ENCODE measurements at places on chromosomes 13 and 19.

GRCh38 chr13:71378961-71379905 is 487.8 kb downstream of the DACH1 start:
- DNase-seq: no peak

GRCh38 chr19:38731654-38732301 is 12.5 kb downstream of the CAPN12 start:
- no peak for DNase-seq

DNA sequence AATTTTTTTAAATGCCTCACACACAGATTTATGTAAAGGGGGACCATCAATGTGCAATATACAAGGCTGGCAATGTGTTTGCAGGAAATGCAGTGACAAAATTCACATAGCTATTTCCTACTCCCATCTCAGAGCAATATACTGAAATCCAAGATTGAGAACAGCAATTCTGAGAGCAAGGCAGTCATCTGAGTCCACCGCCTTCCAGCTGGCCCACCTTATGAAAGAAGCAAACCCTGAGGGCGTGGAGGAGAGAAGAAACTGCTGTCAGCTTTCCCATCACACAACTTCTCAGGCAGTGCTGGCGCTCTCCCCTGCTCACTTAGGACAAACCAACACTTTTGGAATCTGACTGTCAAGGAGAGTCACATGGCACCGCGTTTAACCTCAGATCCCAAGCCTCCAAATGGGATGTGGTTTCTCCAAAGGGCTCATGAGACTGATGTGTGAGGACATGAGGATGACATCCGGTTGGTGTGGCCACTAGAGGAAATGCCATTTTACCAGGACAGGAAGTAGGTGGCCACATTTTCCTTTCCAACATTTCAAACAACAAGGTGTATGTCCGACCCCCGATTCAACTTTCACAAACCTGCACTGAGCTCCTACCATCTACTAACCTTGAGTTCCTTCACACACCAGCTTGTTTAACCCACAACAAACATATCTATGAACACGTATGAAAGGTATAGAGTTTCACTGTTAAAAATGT is 3.7 kb upstream of the DOCK9 start:
- no peak for DNase-seq

DNA sequence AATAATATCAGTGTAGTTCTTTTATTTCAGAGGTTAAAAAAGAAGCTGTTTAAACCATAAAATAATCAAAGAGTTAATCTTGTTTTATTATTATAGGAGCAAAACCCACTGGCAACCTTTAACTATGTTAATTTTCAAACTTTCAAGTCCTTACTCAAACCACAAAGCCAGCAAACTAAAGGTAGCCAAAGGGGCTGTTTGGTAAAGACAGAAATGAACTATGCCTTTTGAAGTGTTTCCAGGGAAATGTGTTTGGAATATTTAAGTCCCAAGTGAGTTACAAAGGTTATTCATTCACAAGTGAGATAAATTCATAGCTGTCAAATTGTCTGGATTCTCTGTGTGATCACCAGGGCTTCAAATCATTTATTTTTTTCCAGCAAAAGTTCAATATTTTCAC is 264.7 kb downstream of the MZT1 start:
- DNase-seq: peak; percentile 2

DNA sequence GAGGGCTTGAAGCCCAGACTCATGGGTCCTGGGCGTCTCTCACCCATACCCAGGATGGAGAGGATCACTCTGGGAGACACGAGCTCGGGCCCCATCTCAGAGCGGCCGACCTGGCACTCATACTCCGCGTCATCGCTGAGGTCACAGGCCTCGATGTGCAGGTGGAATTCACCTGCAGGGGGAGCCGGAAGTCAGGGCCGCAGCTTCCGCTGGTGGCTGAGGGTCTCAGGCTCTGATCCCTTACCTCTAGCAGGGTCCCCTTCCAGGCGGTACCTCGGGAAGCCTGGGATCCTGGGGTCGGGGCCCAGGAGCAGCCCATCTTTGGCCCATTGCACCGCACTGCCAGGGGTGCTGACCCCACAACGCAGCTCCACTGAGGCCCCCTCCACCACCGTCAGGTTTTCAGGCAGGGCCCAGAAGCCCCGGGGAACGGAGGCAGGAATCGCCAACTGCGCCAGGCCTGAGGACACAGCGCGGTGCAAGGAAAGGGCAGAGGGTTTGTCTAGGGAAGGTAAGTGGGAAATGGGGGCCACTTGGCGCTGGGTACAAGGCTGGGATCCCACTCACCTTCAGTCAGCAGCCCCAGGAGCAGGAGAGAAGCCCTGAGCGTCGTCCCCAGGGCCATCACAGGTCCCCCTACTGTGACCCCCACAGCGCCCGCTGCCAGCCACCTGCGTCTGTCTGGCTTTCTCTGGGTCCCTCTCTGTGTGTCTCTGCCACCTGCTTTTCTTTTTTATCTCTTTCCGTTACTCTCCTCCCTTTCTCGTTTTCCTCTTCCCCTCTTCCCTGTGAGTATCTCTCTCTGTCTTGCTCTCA is 883 bp downstream of the NPHS1 start:
- no peak for DNase-seq

GRCh38 chr19:4806384-4806783 is 14.8 kb downstream of the FEM1A start:
- DNase-seq: no peak

GRCh38 chr13:27168086-27168485 is 3.5 kb downstream of the USP12 start:
- no peak for DNase-seq

- DNase-seq: no peak
Observed at GRCh38 chr13:32791545-32792172, 205.4 kb downstream of the PDS5B start.

DNA sequence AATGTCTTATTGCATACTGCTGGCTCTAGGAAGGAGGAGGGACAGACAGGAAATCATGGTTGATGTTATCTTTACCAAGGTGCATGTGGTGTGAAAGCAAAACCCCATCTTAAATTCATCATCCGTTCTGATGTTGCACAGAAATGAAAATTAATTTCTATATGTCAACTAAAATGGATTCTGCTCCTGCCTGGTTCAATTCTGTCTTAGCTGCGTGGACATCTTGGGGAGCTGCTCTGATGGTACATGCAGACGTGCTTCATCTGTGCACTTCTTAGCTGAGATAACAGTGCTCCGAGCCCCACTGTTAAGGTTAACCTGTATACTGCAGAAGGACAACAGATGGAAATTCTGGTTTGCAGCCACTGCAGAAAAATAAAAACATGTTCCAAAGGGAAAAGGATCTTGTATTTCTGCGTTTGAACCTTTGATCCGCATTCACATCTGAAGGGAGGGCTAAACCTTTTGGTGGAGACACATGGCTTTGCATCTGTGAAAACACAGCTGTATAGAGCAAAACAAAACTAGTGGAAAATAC is 155.6 kb downstream of the TM9SF2 start:
- DNase-seq: no peak

GRCh38 chr13:109332506-109333499 is 453.6 kb downstream of the IRS2 start:
- DNase-seq: no peak

- no peak for DNase-seq
Observed at GRCh38 chr19:51091126-51091525, 8.4 kb upstream of the KLK14 start.

- DNase-seq: no peak
Observed at GRCh38 chr13:28875846-28876615, 55.9 kb downstream of the MTUS2 start.

DNA sequence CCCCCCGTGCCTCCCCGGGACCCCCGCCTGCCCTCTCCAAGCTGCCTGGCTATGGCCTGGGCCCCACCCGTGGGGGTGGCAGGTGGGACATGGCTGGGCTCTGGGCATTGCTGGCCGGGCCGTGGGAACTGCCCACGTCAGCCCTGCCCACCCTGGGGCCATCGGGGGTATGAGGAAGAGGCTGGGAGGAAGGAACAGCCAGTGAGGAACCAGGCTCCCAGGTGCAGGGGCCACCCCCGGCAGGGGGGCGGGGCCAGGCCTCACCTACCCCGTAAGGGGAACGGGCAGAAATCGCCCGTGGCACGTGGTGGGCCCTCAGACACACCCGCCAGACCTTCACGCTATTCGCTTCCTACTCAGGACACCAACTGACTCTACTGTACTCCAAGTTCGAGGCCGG is 22.4 kb downstream of the TCF3 start:
- no peak for DNase-seq

DNA sequence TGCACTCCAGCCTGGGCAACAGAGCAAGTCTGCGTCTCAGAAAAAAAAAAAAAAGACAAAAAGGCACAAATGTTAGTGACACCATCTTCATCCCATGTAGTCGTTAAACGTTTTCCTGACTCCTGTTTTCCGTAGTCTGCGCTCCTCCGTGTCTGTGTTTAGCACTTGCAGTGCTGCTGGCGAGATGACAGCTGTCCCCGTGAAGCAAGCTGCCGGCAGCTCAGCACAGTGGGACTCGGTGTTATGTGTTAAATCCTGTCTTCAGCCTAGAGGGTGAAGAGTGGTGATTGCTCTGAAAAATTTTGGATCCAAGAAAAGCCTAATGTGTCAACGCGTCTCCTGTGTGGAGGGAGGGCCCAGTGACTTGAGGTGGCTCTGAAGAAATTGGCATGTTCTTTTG is 18.4 kb downstream of the UBXN6 start:
- DNase-seq: no peak

DNA sequence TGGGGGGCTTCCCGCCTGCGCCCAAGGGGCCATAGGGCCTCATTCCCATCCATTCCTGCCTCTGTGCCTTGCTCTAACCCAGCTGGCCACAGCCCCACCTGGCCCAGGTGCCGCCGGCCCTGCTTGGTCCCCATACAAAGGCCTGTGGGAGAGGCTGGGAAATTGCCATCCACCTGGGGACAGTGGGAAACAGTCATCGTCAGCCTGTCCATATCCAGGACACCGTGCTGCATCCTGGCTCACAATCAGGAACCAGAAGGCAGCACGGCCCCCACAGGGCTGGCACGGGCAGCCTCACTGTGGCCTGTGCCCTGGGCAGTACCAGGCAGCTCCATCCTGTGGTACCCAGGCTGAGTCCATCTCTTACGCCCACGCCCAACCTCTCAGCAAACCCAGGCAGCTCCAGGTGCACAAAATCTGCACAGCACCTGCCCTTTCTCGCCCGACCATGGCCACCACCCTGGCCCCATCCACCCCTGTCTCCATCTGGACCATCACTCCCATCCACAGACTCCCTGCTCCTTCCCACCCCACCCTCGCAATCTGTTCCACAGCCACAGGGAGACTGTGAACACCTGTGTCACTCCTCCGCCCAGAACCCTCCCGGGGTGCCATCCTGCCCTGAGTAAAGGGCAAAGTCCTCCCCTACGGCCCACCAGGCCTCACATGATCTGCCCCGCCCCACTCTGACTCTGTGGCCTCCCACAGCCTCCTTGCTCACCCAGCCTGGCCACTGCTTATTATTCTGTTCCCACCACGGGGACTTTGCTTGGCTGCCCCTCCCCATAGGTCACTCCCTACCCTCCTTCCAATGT is 21.1 kb upstream of the FBXO27 start:
- no peak for DNase-seq

DNA sequence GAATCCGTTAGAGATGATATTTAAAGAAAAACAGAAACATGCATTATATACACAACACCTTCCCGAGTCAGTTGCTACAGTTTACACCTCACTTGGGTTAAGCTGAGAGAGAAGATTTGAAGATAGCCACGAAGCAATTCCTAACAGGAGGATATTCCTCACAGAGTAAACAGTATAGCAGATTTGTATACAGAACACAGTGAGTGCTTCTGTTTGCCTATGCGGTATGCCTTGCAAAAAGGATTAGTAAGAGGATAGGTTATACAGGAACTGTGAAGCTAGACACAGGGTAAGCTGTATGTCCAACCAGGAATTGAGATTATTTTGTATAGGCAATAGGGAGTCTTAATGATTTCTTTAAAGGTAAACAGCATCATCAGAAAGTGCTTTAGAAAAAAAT is 471.8 kb downstream of the LIG4 start:
- DNase-seq: no peak

DNA sequence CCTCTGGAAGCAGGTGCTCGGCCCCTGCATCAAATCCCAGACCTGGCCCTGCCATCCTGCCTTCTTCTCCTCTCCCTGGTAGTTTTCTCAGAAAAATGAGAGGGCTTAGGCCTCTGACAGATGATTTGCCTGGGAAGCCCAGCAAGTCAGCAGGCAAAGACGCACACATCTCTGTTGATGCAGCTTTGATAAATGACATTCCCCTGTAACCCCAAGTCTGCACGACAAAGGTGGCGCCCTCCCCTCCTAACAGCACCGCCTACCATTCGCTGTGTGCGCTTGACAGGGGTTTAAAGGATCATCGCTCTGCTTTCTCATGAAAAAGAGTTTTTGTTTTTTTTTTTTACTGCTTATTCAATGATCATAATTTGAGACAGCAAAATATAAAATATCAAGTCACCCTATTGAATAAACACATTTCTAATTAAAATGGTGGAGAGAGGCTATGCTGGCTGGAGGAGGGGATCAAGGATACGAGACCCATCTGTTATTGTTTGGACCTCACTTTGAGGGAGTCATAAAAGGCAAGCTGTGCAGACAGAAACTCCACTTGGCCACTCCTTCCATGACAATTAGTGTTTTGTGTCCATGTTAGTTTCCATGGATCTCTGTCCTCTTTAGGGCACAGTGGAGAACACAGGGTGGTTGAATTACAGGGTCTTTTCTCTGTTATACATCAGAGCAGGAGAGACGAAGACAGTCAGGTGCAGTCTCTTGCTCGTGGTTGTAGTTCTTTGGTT is 126.1 kb downstream of the FGF9 start:
- no peak for DNase-seq

- no peak for DNase-seq
Observed at GRCh38 chr13:46992383-46992952, 95.6 kb upstream of the HTR2A start.

DNA sequence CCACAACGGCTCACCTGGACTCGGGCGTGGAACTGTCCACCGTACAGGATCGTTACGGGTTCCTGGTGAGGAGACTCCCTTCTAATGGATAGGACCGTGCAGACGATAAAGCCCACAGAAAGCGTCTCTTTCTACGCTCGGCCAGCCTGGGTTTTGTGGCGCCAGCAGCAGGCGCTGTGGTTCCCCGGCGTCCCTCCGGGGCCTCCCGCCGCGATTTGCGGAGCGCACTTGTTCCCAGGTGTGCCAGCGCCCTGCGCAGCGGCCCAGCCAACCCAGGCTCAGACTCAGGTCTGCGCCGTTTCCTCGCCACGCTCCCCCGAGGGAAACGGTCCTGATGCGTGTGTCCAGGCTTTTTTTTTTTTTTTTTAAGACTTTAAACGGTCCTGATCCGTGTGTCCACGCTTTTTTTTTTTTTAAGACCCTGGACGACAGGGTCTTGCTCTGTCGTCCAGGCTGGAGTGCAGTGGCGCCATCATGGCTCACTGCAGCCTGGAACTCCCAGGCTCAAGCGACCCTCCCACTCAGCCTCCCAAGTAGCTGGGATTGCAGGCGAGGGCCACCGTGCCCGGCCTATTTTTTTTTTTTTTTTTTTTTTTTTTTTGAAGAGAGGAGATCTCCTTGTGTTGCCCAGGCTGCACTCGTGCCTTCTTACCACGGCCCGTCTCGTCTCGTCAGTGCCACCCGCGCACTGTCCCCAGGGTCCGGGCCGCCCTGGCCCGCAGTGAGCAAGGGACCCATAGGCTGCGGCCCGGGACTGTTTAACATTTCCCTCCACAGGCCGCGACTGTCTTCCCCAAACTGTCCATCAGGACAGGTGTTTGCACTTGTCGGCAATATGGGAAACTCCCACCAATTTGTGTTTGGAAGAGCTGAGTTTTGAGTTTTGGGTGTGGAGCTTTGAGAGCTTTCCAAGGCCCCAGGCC is 23.8 kb downstream of the GJA3 start:
- DNase-seq: no peak

- peak; percentile 51 for DNase-seq
Observed at GRCh38 chr19:45154064-45154827, 6.5 kb downstream of the NKPD1 start.

GRCh38 chr19:495402-496111 is 729 bp upstream of the MADCAM1 start:
- DNase-seq: peak; percentile 31

Data from fibroblast of skin of abdomen (primary cell).